Effector CD4-positive, alpha-beta T cell (primary cell): ENCODE measurements at places on chromosomes 12 and 14.

- no peak for DNase-seq
Observed at GRCh38 chr12:81330480-81330879, 252.6 kb downstream of the ACSS3 start.

DNA sequence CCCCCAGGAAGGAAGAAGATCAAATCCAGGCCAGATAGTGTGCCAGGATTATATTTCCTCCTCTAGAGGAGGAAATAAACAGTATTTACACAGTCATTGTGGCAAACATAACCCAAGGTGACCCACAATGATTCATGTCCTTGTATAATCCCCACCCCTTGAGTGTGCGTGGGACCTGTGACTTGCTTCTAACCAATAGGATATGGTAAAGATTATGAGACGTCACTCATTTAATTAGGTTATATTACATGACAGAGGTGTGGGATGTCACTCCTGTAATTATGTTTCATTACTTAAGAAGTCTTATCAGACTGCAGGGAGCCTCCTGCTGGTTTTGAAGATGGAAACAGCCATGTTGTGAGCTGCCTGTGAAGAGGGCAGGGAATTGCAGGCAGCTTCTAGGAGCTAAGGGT, 12.2 kb upstream of the CATSPERB start:
- no peak for DNase-seq

DNA sequence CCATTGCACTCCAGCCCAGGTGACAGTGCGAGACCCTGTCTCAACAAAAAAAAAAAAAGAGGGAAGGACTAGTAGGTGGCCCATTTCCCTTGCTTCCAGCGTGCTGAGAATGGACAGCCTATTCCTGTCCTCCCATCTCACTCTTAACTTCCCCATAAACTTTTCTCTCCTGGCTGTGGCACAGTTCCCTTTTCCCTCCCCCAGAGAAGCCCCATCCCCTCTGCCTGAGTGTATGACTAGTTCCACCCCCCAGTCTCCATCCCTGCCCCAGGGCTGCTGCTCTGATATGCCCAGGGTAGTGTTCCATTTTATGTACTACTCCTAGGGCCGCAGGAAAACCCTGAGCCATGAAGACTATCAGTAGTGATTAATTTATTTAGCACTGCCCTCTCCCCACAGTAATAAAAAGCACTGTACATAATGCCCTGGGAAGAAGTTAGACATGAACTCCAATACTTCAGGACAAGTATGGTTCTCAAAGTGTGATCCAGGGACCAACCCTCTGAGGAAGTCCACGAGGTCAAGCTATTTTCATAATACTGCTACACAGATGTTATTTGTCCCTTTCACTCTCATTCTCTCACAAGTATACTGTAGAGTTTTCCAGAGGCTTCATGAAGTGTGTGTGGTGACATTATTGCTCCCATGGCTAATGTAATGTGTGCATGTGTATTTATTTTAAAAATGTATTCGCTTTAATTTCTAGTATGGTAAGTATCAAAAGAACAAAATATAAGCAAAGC, 11.5 kb upstream of the CHD4 start:
- no peak for DNase-seq

- DNase-seq: no peak
Observed at GRCh38 chr14:101001311-101002069, 98.0 kb upstream of the RTL1 start.

DNA sequence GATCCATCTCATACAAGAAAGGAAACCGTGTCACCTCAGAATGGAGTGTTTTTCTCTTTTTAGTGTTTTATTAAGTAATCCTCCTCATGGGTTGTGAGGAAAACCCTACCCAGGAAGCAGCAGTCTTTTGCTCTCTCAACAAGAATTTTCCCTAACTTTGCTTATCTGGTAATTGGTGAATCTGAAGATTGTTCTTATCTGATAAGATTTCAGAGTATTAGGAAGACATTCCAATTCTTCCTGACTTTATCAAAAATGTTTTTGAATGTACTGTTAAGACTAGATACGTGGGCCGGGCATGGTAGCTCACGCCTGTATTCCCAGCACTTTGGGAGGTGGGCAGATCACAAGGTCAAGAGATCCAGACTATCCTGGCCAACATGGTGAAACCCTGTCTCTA, 86.0 kb downstream of the PHLDA1 start:
- no peak for DNase-seq

DNA sequence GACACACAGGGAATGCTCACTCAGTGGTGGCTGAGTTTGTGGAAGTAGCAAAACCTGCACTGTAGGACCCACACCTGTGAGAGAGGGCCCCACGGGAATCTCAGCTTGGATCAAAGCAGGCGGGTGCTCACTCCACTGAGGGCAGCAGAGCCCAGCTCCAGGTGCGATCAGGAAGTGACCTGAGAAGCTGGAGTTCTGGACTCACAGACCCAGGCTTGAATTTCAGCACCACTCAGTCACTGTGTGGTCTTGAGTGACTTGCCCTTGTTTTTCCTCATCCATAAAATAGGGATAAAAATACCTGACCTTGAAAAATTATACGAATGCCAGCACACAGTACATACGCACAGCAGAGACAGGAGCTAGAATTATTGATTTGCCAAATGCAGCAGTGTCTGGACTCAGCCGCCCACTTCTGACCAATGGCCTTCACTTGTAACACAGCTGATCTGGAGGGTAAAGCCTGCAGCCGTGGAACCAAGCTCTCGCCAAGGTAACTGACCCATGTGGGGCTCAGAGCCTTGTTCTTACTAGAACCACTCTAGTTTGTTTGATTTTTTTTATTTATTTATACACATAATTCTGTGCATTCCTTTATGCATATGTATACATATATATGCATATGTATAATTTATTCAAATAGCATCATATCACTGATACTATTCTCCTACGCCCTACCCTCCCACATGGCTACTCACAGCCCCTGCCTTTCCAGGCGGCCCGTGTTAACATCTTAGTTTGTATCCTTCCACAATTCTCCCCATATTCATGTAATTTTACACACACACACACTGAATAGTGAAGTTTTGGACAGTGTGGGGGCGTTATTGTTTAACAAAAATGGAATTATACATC, 53.9 kb downstream of the DPF3 start:
- DNase-seq: no peak

- no peak for DNase-seq
Observed at GRCh38 chr12:6584293-6584692, 16.2 kb upstream of the NOP2 start.

- DNase-seq: no peak
Observed at GRCh38 chr12:123094349-123095077, 56.4 kb downstream of the PITPNM2 start.

DNA sequence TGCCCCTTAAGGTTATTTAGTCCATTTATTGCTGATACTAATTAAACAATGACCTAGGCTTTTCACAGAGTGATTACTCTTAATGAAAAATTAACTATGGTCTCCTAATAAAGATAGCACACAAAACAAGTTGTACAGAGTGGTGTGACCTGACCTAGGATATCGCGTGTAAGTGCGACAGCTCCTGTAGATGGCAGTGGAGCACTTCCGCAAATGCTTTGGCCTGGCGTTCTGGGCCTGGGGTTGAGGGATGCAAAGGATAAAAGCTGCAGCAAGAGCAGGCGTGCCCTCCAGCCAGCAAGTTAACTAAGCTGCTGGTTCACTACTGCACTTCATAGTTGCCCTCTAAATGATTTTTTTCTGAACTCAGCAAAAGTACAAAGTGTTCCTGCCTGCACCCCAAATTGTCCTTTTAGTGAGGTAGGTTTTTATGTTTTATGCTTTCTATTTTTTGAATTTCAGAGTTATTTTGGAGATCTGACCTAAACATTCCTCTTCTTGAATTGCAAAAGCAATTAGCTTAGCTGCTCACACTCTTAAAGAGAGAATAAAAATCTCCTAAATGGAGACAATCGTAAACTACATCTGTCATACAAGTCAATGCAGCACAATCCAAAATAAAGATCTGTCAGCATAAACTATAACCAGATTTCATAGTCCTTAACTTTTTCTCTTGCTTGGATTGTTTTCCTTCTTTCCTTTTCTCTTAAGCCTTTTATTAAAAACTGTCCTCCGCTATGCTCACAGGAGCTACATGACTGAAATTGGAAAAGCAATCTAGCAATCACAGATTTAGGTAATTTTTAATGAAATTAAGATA, 379.6 kb downstream of the LRIG3 start:
- DNase-seq: no peak

- no peak for DNase-seq
Observed at GRCh38 chr12:77204083-77204482, 138.7 kb upstream of the E2F7 start.

DNA sequence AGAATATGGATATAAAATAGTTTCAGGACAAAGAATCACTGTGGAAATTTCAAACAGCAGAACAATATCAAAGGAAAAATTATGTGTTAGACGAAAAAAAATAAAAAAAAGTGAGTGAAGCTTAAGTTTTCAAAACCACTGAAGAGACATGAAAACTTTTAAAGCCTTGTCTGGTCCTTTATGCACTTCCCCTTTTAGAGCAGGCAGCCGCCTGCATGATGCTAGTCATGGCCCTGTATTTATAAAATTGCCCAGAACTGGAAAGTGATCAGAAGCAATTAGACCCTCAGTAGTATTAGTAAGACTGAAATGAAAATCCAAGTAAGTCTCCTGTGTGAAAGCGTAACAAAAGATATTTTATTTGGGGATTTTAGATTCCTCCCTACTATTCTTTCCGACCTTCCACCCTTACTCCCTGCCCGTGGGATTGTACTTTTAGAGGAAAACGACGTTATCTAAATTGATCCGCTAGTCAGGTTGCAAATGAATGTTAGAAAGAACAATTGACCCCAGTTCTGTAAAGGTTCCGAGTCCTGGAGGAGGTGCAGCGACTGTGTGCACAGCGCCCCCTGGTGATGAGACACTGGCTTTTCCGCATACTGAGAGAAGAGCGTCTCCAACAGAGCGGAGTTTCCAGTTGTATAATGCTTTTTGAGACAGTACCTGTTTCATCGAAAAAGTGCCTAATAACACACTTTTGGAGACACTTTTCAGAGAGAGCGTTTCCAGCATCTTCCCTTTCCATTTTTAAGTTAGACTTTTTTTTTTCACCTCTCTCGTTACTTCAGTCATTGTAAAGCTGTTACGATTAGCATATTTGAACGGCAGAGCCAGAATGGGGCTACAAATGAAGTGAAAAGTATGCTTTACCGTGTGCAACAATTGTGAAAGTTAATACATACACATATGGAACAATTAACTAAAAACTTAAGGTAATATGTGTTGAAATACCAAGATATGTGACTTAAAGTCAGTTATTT, 12.4 kb downstream of the MGST1 start:
- no peak for DNase-seq

DNA sequence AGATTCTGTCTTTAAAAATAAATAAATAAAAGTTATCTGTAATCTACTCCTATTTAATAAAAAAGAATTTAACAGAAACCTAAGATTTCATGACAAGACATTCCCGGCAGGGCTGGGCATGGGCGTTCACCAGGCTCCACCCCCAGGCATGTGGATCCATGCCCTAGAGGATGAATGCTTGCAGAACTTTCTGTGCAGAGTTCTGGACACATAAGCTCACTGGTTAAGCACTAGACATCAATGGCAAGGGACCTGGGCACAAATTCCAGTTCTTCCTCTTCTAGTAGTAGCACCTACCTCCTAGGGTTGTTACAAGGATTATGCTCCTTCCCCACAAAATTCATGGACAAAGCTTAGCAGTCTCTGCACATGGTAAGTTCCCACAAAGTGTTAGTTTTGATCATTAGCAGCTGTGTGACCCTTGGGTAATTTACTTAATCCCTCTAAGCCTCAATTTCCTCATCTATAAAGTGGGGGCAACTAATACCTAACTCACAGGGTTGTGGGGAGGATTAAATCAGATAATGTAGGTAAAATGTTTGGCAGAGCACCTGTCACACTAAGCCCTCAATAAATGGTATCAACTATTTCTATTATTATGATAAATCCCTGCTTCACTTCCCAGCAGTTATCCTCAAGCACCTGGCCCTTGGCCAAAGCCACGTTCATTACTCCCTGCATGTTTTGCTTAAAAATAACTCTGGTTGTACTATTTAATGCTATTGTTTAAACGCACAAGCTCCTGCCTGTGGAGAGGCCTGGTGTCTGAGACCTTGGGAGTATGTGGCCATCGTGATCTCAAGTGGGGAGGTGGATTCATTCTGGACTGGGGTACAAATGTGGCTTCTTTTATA, 9.8 kb downstream of the GALNT6 start:
- no peak for DNase-seq

GRCh38 chr12:54870617-54871016, 16.3 kb downstream of the MUCL1 start:
- no peak for DNase-seq

DNA sequence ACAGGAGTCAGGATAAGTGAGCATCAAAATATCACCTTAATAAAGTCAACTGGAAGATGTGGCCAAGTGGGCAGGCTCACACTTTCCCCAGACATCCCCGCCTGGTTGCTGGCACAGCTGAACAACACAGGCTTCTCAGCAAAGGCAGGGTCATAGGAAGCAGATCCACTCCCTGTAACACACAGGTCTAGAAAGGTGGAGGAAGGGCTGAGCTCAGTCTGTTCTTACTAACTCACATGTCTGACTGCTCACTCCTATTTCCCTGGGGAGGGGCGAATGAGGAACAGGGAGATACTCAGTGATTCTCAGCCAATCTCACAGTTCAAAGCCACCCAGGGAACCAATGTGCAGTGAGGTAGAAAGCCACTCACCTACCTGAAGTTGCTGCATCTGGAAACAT, 45.0 kb upstream of the AMN1 start:
- no peak for DNase-seq

- DNase-seq: no peak
Observed at GRCh38 chr12:94429633-94430032, 30.0 kb downstream of the CEP83 start.

GRCh38 chr12:120836114-120836684, 68.0 kb downstream of the SPPL3 start:
- DNase-seq: no peak

DNA sequence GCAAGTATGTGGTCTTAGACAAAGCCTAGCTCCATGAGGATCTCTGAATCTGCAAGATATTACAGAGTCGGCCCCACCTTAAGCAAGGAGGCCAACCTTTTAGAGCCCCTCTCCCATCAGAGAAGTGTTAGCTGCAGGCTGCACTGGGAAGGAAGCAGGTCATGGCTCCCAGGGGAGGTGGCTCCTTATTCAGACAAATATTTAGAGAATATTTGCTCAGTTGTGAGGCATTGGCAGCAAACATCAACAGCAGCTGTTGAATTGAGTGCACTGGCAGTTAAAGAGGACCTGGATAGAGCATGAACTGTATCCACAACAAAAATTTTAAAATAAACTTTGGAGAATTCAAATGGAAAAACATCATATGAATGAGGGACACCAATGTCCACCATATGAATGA, 44.7 kb downstream of the FSCB start:
- no peak for DNase-seq

DNA sequence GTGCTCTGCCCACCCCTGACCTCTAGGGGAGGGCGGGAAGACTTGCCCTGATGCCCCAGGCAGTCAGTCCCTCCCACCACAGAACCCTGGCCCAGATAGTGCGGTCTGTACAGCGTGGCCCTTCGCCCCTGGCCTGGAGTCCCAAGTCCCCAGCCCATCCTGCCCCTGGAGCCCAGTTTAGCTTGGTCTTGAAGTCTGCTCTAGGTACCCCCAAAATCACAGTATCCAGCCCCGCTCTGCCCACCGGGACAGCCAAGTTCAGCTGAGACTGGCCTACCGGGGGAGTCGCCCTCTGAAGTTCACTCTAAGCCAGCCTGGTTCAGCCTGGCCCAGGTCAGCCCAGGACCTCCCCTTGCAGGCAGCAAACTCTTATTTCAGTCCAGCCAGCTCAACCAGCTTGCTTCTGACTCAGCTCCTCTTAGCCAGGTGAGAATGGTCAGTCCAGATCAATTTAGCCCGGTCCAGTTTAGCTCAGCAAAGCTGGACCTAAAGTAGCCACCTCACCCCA, 75.9 kb downstream of the TMEM121 start:
- no peak for DNase-seq

GRCh38 chr12:106645465-106646330, 62.9 kb downstream of the RFX4 start:
- no peak for DNase-seq
